ENCODE measurements at places on chromosomes 11 and 22. TPM values are rescaled to one million over a fixed set of nuclear protein-coding genes. Genes with fewer than 3 reads are reported as not detected.

GRCh38 chr22:22863001-22863400, 24.6 kb upstream of the IGLL5 start:
- DNase-seq: no peak
- H3K36me3 ChIP-seq: no peaks in the 10 kb centered on the region
- no peak overlapping the region for H3K27ac ChIP-seq
- no peaks in the 10 kb centered on the region for H3K27me3 ChIP-seq
- H3K4me1 ChIP-seq: no peaks in the 10 kb centered on the region

DNA sequence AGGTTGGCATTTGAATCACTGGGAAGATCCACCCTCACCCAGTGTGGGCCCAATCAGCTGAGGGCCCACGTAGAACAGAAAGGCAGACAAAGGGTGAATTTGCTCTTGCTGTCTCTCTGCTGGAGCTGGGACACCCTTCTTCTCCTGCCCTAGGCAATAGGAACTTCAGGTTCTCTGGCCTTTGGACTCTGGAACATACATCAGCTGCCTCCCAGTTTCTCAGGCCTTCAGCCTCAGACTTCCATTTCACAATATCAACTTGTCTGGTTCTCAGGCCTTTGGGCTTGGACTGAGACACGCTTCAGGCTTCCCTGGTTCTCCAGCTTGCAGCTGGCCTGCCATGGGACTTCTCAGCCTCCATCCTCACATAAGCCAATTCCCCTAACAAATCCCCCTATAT, 14.7 kb upstream of the ASRGL1 start:
- DNase-seq: no peak
- peaks cover 30% of the 10 kb centered on the region for H3K27me3 ChIP-seq
- H3K4me3 ChIP-seq: no peak overlapping the region
- no peak overlapping the region for H3K27ac ChIP-seq
- no peaks in the 10 kb centered on the region for H3K36me3 ChIP-seq

DNA sequence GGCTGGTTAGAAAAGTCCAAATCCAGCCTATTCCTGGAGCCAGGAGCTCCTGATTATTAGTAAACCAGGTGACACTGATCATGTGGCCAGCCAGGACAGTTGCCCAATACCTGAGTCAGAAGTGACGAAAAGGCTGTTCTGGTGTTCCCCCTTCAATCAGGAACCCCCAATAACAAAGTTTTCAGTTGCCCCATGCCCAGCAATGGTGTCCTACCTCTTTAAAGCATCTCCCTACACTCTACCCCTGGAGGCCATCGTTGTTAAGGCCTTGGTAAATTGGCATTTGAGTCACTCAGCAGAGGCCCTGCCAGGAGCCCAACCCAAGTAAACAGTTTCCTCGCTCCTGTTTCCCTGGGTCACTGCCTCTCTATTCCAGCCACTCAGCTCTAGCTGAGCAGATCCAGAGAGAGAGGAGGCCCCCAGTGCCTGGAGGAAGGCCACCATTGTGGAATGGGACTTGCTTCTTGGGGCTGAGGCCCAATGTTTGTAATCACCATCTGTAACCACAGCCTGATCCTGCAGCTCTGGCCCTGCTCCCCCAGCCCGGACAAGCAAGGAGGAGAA, 25.0 kb downstream of the ARHGAP1 start:
- H3K27me3 ChIP-seq: no peaks in the 10 kb centered on the region
- peaks cover 47% of the 10 kb centered on the region for H3K36me3 ChIP-seq
- H3K4me3 ChIP-seq: no peak overlapping the region
- DNase-seq: peak; percentile 62
- peak overlapping the region; percentile 90 for H3K27ac ChIP-seq

GRCh38 chr11:114270531-114271270, 25.5 kb upstream of the NNMT start:
- peaks cover 18% of the 10 kb centered on the region for H3K27me3 ChIP-seq
- no peaks in the 10 kb centered on the region for H3K4me1 ChIP-seq
- no peaks in the 10 kb centered on the region for H3K36me3 ChIP-seq
- no peak overlapping the region for H3K4me3 ChIP-seq
- no peak for DNase-seq

CCDC34 gene
- 21.1 TPM for total RNA-seq

- no peaks in the 10 kb centered on the region for H3K27me3 ChIP-seq
- no peaks in the 10 kb centered on the region for H3K36me3 ChIP-seq
- H3K4me3 ChIP-seq: no peak overlapping the region
- H3K27ac ChIP-seq: no peak overlapping the region
- DNase-seq: no peak
- H3K4me1 ChIP-seq: peaks cover 9% of the 10 kb centered on the region
Observed at GRCh38 chr22:29385151-29385704, 3.1 kb downstream of the AP1B1 start.

BBOX1 gene
- total RNA-seq: not detected

TMEM121B gene
- 6.7 TPM for total RNA-seq

GRCh38 chr22:35132568-35132967, 66.6 kb downstream of the ISX start:
- no peak overlapping the region for H3K4me3 ChIP-seq
- H3K27ac ChIP-seq: no peak overlapping the region
- peaks cover 23% of the 10 kb centered on the region for H3K4me1 ChIP-seq

DNA sequence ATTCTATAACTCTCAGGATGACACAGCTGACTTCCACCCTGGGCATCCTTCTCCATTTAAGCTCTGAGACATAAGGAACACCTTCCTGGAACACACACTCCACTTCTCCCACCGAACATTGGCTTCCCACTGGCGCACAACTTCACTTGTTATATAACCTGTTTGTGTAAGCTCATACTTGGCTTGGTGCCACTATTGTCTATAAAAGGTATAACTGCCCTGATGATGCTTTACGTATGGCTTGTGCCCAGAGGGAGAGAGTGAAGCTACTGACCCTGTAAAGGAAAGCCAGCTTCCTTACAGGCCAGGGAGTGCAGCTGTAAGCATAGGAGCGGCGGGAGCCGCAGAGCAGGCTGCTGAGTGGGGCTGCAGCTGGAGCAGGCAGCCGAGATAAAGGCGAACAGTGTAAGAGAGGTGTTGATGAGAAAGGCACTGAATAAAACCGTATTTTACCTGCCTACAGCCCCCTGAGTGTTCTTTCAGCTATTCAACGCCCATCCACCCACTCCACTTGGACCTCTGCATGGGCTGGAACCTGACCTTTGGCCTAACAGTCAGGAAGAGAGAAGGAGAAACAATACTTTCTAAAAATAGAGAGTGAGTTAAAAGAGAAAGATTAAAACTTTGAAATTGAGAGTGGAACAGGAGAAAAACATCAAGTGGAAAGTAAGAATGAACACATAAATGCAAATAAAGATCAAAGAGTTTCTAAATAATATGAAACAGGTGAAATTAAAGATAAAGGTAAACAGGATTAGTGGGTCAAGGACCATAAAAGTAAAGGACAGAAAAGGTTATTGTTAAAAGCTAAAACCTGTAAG, 252.1 kb upstream of the ARHGAP42 start:
- H3K36me3 ChIP-seq: no peaks in the 10 kb centered on the region
- peaks cover 55% of the 10 kb centered on the region for H3K4me1 ChIP-seq
- peak overlapping the region; percentile 88 for H3K27ac ChIP-seq
- peak; percentile 84 for DNase-seq
- no peak overlapping the region for H3K4me3 ChIP-seq
- H3K27me3 ChIP-seq: no peaks in the 10 kb centered on the region
